ENCODE measurements at places on chromosomes 2 and 18. TPM values are rescaled to one million over a fixed set of nuclear protein-coding genes. Genes with fewer than 3 reads are reported as not detected.

ALK gene
- total RNA-seq: not detected

NTSR2 gene
- total RNA-seq: not detected

AGXT gene
- total RNA-seq: not detected

KATNAL2 gene
- 0.27 TPM for total RNA-seq

CD226 gene
- total RNA-seq: 134 TPM

SIGLEC15 gene
- total RNA-seq: not detected

GPAT2 gene
- 18.4 TPM for total RNA-seq

DSG4 gene
- not detected for total RNA-seq

TNFAIP6 gene
- not detected for total RNA-seq

LYG2 gene
- not detected for total RNA-seq

SLC5A7 gene
- total RNA-seq: not detected

CLIP4 gene
- total RNA-seq: 24.5 TPM

MYO5B gene
- 0.12 TPM for total RNA-seq

SMPD4 gene
- total RNA-seq: 92.3 TPM

NOSTRIN gene
- not detected for total RNA-seq

SAG gene
- 0.32 TPM for total RNA-seq

ZNF804A gene
- 0.05 TPM for total RNA-seq

CERKL gene
- not detected for total RNA-seq

CAPN14 gene
- 0.20 TPM for total RNA-seq

CCDC74B gene
- 1.8 TPM for total RNA-seq

TMEM198 gene
- 3.3 TPM for total RNA-seq

TMEM247 gene
- total RNA-seq: not detected

MTHFD2 gene
- 457 TPM for total RNA-seq

CFC1 gene
- total RNA-seq: not detected

ERFE gene
- not detected for total RNA-seq

POTEC gene
- not detected for total RNA-seq

MYCN gene
- not detected for total RNA-seq

TWIST2 gene
- not detected for total RNA-seq

DNER gene
- total RNA-seq: not detected

GCG gene
- total RNA-seq: not detected

SERPINB13 gene
- total RNA-seq: not detected

GBX2 gene
- total RNA-seq: not detected

MALT1 gene
- total RNA-seq: 32.4 TPM

DSG1 gene
- total RNA-seq: not detected

SERPINE2 gene
- 28.8 TPM for total RNA-seq

GPR35 gene
- total RNA-seq: 7.6 TPM

MZT2B gene
- total RNA-seq: 294 TPM

RETREG2 gene
- total RNA-seq: 58.4 TPM

ZNF385B gene
- not detected for total RNA-seq

MALL gene
- 0.31 TPM for total RNA-seq

ERBB4 gene
- total RNA-seq: not detected

POTEJ gene
- not detected for total RNA-seq

TFCP2L1 gene
- 0.02 TPM for total RNA-seq

DUSP19 gene
- 1.0 TPM for total RNA-seq

MLPH gene
- total RNA-seq: not detected

TOGARAM2 gene
- 5.8 TPM for total RNA-seq

CFAP65 gene
- not detected for total RNA-seq

FBXO36 gene
- total RNA-seq: 0.42 TPM

CDK15 gene
- not detected for total RNA-seq

SALL3 gene
- not detected for total RNA-seq

UGT1A7 gene
- total RNA-seq: not detected

Measured in activated T-helper 1 cell treated with anti-CD3 and anti-CD28 coated beads, Interleukin-12 subunit alpha, Interleukin-12 subunit beta, Interleukin-2, Interleukin-4 antibody, amounts not matched to agents 30 ng/mL and 10 ng/mL and 1 ng/mL, durations not matched to agents 14 hours and 24 hours and 36 hours (primary cell).